T-helper 22 cell (primary cell): ENCODE measurements at places on chromosomes 6 and 20.

GRCh38 chr20:24868396-24868927, 80.6 kb upstream of the CST7 start:
- no peak for DNase-seq

DNA sequence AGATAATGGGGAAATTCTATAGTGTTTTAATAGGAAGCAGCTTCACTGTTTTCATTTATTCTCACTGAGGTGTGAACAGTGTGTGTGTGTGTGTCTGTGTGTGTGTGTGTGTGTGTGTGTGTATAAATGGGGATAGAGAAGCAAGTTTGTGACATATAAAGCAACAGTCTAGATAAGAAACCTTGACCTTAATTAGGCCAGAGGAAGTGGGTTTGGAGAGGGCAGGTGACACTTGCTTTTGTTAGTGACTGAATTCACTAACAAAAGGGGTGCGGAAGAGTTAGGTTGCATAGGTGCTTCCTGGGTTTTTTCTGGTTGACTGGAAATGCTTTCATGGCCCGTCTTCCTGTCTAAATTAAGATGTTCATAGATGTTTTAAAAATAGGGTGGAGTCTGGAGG, 515.7 kb upstream of the FLRT3 start:
- no peak for DNase-seq

GRCh38 chr6:12386816-12387215, 96.7 kb downstream of the EDN1 start:
- DNase-seq = no peak

- DNase-seq = no peak
Observed at GRCh38 chr6:136811272-136811671, 11.1 kb upstream of the PEX7 start.

DNA sequence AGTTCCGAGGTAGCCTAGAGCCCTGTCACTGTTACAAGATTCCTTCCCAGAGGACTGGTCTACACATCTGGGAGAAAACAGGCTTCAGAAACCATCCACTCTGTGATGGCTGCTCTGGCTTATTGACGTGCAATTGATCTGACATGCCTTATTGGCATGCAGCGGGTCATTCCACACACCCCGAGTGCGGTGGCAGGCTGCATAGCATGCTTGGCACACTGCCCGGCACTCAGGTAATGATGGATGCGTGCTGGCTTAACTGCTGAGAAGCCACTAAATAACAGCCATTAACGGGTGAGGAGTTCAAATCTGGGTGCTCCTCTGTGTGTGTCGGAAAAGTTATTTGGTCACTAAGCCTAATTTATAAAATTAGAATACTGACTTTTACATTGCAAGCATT, 67.9 kb upstream of the CDH4 start:
- DNase-seq = no peak

GRCh38 chr20:33791959-33792597, 19.1 kb upstream of the CHMP4B start:
- no peak for DNase-seq

- DNase-seq = no peak
Observed at GRCh38 chr20:25669826-25670422, 26.7 kb downstream of the ZNF337 start.

GRCh38 chr20:40583205-40583604, 105.8 kb downstream of the MAFB start:
- DNase-seq = no peak

- no peak for DNase-seq
Observed at GRCh38 chr6:39420300-39421265, 98.1 kb upstream of the KCNK16 start.

DNA sequence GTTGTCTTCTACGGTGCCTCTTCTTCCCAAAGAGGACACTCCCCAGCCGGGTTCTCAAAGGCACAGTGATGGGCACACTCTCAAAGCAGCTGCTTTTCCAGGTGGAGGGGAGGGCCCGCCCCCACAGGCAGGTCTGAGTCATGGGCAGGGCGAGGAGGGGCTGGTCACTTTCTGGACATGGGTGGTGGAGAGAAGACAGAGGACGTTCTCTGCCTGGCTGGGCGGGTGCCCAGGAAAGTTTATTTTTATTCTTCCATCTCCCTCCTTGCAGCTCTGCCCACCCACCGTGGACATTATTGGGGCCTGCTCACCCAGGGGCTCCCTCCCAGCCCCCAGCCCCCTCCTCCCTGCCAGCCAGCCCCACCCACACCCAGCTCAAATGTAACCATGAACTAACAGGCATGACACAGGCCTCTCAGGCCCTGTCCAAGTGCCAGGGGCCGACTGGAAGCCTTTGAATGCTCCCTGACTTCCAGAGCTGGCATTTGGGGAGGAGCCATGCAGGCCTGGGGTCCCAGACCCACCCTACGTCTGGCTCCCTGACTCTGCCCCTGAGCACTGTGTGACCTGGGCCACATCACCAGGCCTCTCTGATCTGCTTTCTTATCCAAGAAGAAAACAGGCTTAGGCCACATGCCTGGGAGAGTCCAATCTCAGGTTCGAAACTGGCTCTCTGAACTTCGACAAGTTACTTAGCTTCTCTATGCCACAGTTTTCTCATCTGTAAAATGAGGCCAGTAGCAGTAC, 8.0 kb downstream of the TGM2 start:
- DNase-seq = no peak

- DNase-seq = no peak
Observed at GRCh38 chr20:23052904-23053303, 3.4 kb upstream of the THBD start.

DNA sequence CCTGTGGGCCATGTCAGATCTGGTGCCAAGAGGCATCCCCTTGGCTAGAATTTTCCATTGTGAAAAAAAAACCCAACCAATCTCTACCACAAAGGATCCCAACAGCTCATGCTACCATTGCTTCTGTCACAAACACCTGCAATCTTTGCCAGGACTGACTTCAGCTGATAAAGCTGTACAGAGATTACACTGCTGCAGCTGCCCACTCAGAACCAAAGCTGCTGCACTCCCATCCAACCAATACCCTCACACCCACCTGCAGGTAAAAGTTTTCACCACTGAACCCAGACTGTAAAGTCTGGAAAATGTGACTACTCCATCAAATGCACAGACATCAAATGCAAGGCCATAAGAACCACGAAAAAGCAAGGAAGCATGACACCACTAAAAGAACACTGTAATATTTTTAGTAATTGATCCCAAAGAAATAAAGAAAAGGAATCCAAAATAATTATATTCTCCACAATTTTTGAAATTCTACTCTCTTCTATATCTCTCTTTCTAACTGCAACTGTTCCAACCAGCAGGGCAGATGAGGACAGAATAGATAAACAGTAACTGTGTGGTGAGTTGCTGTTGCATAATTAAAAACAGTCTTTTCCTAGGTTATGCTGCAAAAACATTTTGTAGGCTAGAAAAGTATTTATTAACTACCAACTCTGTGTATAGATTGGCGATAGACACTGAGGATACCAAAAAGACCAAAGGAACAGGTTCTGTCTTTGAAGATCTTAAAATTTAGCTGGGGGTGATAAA, 128.0 kb upstream of the MCHR2 start:
- DNase-seq = no peak

- DNase-seq = no peak
Observed at GRCh38 chr20:41179961-41180360, 42.6 kb downstream of the PLCG1 start.

DNA sequence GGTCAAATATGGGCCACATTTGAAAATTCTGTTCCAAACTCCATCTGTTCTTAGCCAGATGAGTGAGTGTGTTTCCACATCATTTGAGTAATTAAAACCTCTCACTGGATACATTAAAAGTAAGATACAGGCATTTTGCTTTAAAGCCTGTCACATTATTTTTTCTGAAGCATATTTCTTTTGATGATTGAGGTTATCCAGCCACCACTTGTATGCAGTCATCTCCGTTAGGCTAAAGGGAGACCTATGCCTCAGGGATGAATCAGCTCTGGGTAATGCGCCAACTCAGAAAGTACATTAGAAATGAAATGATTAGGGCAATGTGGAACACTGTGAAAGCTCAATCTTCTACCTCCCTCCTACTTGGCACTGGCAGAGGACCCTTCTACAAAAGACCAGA, 90.7 kb downstream of the SNAP25 start:
- DNase-seq = no peak
